Activated naive CD4-positive, alpha-beta T cell treated with Interleukin-2 at 50 U/mL for 16 hours (primary cell): ENCODE measurements at places on chromosomes 5 and 9.

- DNase-seq: no peak
Measured at GRCh38 chr5:31581498-31582099, 49.5 kb downstream of the C5orf22 start.

DNA sequence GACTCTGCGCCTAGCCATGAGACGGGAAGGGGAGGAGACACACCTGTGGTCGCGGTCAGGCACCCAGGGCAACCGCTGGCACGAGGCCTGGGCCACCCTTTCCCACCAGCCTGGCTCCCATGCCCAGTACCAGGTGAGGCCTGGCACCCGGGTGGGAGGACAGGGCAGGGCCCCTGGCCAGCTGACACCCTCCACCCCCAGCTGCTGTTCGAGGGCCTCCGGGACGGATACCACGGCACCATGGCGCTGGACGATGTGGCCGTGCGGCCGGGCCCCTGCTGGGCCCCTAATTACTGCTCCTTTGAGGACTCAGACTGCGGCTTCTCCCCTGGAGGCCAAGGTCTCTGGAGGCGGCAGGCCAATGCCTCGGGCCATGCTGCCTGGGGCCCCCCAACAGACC is 5.0 kb downstream of the MAMDC4 start:
- no peak for DNase-seq

- no peak for DNase-seq
Measured at GRCh38 chr9:127049581-127049980, 72.9 kb downstream of the ANGPTL2 start.

DNA sequence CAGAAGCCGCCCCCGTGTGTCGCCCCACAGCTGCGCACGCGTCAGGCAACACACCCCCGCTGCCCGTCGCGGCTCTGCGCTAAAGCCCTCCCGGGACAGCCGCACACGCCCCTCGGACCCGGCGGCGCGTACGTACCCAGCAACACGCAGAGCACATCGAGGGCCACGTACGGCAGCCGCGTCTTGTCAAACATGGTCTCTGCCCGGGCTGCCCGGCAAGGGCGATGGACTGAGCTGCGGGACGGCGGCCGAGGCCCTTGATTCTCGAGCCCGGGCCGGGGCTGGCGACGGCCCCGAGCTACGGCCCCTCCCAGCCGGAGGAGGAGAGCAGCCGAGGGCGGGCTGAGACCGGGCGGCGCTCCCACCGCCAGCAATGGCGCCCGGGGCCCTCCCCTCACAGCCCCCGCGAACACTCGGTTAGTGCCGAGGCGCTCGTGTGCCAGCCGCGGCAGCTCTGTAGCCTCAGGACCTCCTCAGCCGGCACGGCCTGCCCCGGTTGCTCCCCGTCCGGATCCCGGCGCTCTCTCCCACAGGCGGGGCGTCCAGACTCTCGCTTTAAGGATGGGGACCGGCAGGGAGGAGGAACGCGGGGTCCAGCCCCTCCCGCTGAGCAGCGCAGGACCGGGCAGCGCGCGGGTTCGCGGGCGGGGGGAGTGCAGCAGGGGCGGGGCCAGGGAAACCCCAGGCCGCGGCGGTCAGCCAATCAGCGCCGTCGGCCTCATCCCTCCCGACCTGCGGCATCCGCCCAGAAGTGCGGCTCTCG is at the start of gene PLPP1:
Gene PLPP1 (minus strand): TSS at position 529 of the 763 bp plus-strand sequence. CDS start 335 bp downstream, at position 194.
- DNase-seq: peak; percentile 86

- DNase-seq: no peak
Measured at GRCh38 chr5:17204133-17204489, 13.3 kb upstream of the BASP1 start.

DNA sequence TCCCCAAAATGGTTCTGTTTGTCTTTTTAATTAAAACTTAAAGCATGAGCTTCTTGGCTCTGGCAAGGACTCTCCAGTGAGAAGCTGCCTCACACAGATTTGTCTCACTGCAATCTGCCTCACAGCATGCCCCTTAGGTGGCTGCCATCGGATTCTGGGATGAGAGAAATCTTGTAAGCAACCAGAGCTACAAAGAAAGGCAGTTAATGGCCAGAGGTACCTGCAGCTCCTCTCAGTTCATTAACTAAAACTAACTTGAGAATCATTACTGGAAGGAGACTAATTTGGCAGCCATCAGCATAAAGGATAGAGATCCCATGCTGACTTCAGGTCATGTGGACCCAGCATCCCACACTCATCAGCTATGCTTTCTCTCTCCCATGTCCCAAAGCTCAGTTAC is 220.6 kb upstream of the DMAC1 start:
- DNase-seq: no peak

GRCh38 chr5:140855772-140856674 is at the start of gene PCDHA10:
TSS of gene PCDHA10 (plus strand) at chr5:140855897. CDS start at chr5:140856049, 152 bp downstream.
- no peak for DNase-seq

- no peak for DNase-seq
Measured at GRCh38 chr5:165000479-165001190, 1495.2 kb downstream of the MAT2B start.

DNA sequence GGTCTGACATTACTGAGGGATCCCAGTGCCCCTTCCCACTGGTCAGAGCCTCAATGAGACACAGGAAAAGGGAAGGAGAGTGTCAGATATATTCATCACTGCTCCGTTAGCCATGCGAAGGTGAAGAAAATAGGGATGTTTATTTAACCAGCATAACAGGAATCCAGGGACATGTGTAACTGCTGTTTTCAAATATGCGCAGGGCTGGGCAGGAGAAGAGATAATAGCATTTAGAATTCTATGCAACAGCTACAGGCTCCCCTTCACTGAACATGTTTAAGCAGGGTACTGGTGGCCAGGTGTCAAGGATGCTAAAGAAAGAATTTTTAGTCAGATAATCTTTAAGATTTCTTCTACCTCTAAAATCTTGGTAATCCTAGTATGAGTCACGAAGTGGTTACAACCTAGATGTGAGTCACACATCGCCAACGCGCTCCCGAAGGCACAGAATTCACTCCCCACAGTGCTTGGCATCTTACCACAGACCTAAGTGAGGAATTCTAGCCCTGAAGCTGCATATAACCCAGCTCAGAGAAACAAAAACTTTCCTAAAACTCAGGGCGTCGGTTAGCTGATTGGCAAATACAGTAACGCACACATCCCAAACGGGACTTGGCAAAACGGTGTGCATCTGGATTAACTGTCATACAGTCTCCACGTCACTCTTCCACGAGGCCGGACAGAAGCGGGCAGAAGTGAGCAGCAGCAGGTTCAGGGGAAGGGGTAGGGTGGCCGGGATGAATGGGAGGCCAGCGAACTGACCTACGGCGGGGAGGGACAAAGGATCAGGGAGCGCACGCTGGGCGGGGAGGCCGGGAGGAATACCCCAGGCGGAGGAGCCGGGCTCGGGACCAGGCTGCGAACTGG is 1.1 kb downstream of the CTNNAL1 start:
- DNase-seq: peak; percentile 62

DNA sequence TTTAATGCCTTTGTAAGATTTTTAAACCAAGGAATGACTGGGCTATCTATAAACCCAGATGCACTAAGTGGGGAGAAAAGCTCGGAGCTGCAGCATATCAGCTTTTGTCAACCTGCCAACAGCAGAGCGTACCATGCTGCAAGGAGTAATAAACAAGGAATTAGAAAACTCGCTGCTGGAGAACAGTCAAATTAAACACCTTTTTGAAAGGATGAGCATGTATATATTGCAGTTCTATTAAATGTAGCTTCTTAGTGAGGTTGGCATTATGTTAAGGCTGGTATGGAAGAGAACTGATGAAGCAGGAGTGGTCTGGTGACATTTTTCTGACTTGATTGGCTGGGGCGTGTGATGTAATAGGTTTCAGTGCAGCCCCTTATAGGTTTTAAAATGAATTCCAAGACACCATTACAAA is 74.7 kb downstream of the PIK3R1 start:
- DNase-seq: no peak

GRCh38 chr5:179727106-179727505 is 5.5 kb upstream of the MAML1 start:
- no peak for DNase-seq

GRCh38 chr5:122447072-122447471 is 135.0 kb downstream of the SNCAIP start:
- DNase-seq: no peak

GRCh38 chr9:124624735-124624992 is 117.5 kb upstream of the NR5A1 start:
- no peak for DNase-seq

DNA sequence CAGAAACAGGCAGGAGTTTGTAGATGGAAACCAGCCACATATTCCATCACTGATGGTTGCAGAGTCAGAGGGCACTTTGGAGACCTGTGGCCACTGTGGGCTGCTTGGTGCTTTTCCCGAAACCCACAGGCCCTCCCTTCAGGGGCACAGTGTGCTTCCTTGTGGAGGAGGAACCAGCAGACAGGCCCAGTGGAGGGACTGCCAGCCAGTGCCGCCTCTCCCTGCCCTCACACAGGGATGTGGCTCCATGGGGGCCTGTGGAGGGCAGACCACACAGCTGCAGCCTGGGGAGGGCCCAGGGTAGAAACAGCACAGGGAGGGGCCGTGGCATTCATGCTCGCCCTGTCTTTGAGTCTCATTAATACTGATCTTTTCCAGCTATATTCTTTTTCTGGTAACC is 35.2 kb downstream of the CEP72 start:
- DNase-seq: no peak

DNA sequence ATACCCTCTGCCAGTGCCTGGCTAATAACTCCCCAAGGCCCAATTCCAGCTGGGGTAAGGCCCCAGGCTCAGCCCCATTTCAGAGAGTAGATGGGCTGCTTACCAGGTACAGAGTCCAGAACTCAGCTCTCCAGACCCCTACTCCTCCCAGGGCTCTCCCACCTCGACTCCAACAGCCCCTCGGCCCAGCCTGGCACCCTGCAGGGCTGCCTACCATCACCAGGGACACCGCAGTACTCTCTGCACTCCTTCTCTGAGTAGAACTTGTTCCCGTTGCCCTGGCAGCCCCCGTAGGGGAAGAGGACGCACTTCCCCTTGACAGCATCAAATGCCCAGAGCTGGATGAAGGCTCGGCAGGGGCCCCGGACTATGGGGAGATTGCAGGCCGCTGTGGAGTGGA is 17.4 kb downstream of the AMBP start:
- DNase-seq: no peak

DNA sequence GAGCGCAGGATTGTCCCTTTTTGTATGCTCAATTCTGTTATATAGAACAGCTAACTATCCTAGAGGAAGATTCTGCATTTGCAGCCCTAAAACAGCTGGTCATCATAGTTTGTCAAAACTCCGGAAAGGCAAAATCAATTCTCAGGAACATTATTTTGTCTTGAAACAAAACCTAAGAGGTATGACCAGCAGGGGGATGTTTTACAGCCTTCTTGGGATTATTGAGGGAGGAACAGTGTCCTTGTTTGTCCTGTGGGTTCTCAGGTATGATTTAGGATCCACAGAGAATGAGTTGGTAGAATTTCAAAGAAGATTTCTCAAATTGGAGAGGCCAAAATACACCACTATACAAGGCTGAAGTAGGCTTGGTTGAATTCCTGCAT is 136.4 kb downstream of the ZSWIM6 start:
- DNase-seq: no peak

GRCh38 chr9:92717201-92718085 is 47.2 kb downstream of the BICD2 start:
- no peak for DNase-seq

GRCh38 chr5:151550146-151550545 is 41.0 kb downstream of the FAT2 start:
- DNase-seq: no peak

DNA sequence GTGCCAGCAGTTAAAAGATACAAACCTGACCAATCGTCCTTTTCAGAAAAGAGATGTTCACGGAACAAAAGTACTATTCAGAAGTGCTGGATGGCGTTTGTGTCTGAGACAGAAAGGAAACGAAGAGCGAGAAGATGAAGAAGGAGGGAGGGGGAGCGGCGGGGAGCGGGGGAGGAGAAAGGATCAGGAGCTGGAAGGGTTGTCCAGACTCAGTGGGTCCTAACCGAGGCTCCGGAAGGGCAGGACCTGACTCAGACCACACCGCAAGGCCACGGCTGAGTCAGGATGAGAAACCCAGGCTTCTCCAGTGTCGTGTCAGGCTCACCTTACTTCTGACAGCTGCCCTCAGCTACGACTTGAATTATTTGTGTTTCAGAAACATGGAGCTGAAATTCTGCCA is 46.2 kb downstream of the PAX5 start:
- DNase-seq: no peak

GRCh38 chr9:116555556-116556155 is 131.4 kb upstream of the TRIM32 start:
- no peak for DNase-seq

DNA sequence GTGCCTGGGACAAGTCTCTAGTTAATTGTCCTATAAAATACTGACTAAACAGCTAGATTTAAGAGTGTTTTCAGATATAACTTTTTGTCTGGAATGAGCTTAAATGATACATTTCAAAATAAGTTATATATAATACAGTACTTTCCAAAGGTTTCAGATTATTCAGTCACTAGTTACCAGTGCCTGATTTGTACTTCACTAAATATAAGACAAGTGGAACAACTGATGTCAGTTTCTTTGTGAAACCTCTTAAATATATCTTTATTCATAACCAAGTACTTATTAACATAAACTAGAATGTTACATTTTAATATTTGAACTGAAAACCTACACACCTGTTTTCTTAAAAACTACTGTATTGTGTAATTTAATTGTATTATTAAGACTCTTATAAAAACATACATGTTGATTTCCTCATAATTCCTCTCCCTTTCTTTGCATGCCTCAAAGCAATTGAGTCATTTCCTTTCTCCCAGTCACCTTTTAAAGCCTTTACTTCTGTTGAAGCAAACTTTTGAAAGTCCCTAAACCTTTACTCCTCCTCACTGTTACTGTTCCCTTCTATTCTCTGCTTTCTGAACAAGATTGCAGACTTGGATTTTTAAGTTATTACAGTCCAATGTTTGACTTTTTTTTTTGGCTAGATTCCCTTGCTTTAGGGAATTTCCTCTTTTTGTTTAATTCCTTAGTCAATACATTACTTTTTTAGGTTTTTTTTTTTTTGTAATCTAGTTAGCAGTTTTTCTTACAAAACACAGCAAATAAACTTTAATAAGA is 8.7 kb upstream of the SEMA6A start:
- DNase-seq: no peak

DNA sequence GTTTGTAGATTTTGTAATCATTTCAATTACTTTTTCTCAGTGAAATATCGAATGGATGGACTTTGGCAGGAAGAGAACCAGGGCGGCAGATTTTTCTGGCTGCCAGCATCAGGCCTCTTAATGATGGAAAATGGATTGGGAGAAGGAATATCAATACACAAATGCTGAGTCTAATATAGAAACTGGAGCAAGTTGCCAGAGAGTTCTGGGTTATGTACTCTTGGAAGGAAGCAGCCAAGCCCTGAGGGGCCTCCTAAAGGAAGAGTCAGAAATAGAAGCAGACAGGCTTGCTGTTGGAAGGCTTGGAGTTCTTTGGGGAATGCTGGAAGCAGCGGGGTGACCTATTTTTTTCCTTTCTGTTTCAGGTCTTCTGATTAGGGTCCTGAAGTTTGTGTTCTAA is 428.6 kb downstream of the DMAC1 start:
- no peak for DNase-seq

DNA sequence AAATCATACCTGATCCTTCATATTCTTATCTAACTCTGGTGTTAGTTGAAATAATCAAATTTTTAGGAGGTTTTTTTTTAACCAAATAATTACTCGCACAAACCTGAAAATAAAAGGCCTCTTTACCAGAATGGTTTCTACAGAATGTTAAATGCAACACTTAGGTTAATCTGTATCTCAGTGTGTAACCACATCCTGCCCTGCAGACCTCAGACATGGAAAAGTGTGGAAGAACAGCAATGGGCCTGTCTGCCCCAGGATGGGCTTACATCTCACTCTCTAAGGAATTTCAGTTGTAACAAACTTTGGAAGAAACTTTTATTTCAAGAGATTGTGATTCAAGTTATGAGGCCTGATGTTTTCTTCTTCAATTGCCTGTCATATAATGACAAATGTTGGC is 32.5 kb upstream of the MIER3 start:
- DNase-seq: no peak

- no peak for DNase-seq
Measured at GRCh38 chr5:67081261-67081660, 115.3 kb downstream of the CD180 start.
